CD4-positive, alpha-beta T cell treated with Interleukin-15 for 4 hours (primary cell): ENCODE measurements at places on chromosomes 7 and 10.

DNA sequence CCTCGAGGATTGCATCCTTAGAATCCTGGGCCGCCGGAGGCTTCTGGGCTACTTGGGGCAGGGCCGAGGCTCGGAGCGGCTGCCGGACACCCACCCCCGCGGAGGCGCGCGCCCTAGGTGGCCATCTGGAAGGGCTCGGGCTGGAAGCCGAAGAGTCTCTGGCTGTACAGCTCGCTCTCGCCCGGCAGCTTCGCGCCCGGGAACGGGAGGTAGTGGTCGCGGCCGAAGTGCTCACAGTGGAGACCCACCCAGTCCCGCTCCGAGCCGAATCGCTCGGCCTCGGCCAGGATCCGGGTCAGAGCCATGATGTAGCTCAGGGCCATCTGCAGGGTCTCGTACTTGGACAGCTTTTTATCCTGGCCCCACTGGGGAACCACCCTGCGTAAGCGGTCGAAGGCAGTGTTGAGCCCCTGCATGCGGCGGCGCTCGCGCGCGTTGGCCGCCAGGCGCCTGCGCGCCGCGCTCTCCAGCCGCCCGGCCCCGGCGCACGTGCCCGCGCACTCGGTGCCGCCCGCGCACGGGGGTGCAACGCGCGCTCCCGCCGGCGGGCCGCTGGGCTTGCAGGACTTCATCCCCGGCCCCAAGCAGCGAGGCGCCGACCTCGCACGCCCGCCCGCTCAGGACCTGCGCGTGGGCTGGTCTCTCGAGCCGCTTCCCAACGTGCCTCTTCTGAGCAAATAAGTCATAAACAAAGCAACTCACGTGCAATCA lies 652 bp downstream of the ATOH7 start:
- DNase-seq: no peak

DNA sequence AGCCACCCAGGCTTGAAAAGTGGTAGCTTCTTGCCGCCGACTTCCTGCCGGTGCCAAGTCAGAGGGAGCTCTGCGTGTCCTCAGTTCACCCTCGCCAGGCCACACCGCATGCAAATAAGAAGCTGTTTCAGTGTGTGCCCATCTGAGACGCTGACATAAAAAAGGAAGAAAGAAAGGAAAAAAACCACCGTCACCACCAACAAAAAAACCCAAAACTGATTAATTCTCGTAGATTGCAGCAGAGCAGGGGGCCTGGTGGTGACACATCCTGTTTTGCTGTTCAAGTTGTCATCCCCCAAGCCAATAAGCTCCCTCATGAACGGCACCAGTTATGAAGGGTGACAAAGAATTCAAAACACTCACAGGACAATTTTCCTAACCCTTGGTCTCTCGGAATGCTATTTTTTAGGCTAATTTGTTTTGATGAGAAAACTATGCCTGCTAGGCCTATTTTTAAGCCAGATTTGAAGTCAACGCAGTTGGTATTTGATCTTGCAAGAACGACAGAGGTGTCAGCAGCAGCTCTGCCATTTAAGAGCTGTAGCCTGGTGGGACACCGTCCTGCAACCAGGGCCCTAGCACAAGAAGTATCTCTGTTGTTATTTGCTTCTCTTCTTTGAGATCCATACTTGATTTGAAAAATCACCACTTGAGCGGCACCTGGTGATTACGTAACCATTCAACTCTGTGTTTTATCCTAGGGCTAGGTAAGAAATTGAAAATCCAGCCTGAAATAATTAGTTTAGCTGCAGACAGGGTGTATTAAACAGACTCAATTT lies 145.6 kb downstream of the PFKFB3 start:
- DNase-seq: peak; percentile 82

- DNase-seq: no peak
These were observed 230.3 kb downstream of the INHBA start for GRCh38 chr7:41472427-41473125.

DNA sequence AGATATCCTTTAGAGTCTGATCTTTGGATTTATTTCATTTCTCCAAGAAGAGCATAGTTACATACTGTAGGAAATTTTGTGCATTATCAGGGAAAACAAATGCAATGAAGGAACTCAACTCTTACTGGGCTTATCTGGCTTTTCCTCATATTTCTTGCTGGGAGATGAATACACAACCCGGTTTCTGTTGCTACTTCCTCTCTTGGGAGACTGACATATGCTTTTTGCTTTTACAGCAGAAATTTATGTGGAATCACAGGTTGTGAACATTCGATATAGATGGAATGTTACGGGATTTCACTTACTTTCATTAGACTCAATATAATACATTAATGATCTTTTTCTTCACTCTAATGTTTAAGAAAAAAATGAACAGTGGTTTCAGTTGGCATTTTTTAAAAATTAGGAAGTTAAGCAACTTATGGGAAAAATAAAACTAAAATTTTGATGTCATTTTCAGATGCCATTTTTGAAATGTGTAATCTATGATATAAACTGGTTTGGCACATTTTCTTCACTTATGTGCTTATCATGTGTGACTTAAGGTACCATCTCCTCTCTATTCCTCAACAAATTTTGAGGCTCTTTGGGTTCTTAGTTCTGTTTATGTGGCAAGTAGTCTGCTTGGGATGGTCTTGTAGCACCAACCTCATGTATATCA lies 7.1 kb downstream of the SND1 start:
- no peak for DNase-seq

DNA sequence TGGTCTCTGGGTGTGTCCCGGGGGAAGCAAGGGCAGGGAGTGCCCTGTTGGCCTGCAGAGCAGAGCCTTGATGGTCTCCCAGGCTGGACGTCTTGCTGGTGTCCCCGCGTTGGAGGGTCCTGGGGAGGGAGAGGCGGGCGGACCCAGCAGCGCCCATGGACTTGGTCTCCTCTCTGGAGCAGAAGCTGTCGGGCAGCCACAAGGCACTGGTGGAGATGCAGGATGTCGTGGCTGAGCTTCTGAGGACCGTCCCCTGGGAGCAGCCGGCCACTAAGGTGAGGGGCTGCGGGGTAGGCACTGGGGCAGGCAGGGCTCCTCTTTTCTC lies 20.9 kb downstream of the TTYH3 start:
- DNase-seq: no peak

- DNase-seq: no peak
These were observed 520.4 kb downstream of the SDK1 start for GRCh38 chr7:3821488-3821887.

- no peak for DNase-seq
These were observed 79.7 kb downstream of the GNAT3 start for GRCh38 chr7:80432166-80432565.

DNA sequence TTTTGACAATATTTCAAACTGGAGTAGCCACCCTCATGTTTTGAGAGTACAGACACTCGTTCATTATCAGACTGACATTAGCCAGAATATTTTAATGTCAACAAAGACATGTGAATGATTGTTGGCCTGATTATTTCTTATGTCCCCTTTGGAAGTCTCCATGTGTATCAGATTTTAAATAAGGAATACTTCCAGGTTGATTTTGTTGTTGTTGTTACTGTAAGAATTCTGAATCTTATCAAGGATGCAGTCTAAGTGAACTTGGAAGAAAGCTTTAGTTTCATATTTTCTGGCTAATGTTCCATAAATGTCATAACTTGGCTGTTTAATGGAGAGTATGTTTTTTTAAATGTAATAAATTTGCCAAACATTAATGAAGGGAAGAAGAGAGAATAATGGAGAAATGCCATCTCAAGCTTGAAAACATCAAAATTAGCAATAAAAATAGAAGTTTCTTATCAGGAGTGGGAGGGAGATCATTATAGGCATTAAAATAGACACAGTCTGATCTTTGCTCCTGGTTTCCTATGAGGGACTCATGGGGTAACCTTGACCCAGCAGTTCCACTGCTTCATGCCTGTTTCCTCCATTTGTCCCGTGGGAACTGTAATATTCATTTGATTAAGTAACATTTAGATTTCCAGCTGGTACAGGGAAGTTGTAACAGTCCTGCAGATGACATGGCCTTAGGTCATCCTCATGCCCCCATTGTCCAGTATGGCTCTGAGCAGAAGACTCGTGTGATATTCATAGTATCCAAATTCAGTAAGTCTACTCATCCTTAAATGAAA lies 122.4 kb upstream of the KIAA1217 start:
- no peak for DNase-seq

DNA sequence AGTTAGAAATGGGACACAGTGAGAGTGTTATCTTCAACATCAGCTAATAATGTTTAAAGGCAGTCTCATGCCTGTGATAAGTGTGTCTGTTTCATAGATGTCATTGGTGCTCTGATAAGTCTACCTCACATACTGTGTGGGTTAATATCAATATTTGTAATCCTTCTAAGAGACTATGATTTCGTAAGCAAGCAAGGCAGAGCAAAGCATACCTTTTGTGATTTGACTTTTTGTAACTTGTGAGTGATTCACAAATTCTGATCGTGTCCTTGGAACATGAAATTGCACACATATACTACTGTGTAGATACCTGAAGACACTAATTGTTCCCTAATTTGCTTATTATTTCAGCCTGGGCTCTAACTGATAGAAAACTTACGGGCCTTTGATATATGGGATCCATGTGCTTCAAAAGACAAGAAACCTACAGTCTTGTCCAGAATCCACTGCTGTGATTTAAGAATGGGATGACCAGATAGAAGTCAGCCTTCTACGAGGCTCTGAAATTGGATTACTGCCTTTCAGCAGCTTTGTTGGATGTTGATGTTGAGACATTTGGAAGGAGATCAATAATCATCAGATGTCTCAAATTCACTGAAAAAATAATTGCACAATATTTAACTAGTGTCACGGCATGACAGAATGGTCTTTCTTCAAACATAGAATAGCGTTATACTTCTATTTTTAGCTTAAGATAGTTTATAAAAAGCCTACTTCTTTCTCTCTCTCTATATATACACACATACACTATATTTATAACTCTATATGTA lies 63.2 kb upstream of the KLF6 start:
- no peak for DNase-seq

DNA sequence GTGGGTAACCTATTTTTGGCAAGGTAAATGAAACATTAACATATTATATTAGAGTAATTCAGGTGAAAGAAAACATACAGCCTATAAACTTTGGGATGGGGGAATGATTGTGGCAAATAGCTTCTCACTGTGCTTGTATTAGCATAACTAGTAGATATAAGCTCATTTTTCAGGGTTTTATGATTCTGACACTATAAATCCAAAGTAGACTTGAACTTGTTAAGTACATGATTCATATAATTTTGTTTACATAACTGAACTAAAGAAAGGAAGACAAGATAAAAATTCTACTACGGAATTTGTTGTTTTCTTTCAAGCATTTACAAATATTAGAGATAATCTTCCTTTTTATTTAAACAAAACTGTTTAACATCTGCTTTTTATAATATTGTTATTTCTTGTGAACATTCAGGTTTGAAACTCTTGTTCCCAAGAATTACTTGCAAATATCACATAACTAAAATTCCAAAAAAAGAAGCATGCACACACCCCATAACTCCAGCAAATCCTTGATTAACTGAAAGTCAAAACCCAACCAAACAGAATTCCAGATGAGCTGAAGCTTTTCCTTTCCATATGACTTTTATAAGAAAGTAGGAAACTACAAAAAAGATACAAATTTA lies 142.3 kb downstream of the JAZF1 start:
- no peak for DNase-seq

- no peak for DNase-seq
These were observed 285.0 kb upstream of the HABP2 start for GRCh38 chr10:113267619-113268562.

DNA sequence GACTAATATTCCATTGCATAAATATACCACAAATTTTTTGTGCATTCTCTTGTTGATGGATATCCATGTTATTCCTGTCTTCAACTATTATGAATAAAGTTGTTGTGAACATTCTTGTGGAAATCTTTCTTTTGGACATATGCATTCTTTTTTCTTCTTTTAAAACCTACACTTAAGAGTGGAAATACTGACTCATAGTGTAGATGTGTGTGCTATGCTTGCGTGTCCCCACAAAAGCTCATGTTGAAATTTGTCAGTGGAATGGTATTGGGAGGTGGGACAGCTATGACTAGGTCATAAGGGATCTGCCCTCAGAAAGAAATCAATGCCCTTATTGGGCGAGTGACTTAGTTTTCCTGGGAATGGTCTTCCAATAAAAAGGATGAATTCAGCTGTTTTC lies 203.6 kb upstream of the PRSS58 start:
- no peak for DNase-seq

DNA sequence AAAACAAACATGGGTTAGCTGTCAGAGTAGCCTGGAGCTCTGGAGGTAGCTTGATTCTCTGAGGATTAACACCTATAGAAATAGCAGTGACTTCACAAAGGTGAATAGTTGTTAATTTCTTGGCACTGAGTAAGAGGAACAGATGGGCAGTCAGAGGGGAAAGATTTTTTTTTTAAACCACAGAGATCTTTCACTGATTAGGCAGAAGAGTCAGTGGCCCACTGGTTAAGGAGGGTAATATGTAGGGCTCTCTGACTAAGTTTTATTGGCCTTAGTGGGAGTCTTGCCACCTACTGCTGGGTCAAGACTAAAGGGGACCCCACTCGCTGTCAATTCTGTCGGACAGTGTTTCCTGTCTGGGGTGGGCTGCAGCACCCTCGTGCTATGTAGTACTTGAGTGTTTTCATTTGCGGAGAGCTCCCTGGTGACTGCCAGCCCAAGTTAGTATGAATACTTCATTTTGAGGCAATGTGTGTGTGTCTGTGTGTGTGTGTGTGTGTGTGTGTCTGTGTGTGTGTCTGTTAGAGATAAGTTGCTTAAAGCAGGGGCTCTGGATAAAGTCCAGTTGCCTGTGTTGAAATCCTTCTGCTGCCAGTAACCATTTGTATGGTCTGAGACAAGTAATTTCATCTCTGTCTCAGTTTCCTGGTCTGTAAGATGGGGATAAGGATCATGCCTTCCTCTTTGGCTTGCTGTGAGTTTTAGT lies 145.2 kb downstream of the ARID5B start:
- peak; percentile 59 for DNase-seq

GRCh38 chr10:9654261-9654660 lies 1363.4 kb upstream of the CELF2 start:
- no peak for DNase-seq

DNA sequence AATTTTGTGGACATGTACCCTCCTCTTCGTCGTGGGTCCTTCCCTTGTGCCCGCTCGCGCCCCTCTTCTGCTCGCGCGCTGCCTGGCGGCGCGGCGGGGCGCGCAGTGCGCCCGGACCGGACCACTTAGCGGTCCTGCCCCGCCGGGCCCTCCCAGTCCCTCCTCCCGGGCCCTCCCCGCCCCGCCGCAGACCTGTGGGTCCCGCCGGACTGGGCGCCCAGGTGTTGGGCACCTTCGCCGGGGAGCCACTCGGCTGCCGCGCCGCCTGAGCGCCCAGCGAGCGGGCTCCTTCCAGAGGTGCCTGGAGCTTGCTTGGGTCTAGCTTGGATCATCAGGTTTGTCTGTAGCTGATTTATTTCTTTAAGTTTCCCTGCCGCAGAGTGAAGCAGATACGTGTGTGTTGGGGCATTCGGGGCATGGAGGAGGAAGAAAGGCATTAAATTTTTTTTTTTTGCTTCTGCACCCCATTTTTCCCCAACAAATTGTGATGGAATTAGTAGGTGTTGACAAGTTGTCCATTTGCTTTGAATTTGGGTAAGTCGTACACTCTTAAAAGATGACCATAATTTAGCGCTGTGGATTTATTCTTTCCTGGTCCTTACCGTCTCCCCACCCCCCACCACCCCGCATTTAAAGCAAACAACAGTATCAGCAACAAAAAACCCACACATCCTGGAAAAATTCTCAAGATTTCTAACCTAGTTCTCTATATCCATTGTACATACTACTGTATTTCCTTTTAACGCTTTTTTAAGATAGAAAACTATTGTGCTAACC lies 905 bp downstream of the C1GALT1 start:
- DNase-seq: peak; percentile 40
